ENCODE measurements at places on chromosomes 5 and 9. TPM values are rescaled to one million over a fixed set of nuclear protein-coding genes. Genes with fewer than 3 reads are reported as not detected.

DNA sequence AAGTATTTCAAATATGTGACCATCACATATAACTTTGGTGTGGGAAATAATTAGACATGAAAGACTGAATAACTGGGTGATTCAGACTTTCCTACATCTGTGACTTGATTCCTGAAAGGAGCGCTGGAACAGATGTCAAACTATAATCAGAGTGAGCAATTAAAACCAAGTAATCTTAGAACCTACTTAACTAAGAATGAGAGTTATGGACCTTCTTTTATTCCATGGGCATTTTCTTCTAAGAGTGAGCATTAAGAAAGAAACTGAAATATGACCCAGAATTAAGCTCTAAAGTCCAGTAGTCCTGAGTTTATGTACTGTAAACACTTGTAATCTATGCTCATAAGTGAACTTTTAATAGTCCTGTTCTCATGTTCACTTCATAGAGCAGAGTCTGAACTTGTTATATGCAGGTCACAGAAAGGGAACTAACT, 68.4 kb downstream of the PAM start:
- H3K36me3 ChIP-seq: no peaks in the 10 kb centered on the region
- peaks cover 22% of the 10 kb centered on the region for H3K4me1 ChIP-seq
- H3K27ac ChIP-seq: peak overlapping the region; percentile 60
- no peaks in the 10 kb centered on the region for H3K27me3 ChIP-seq
- DNase-seq: no peak

- no peak for DNase-seq
- H3K4me3 ChIP-seq: peak overlapping the region; percentile 87
- H3K27me3 ChIP-seq: no peaks in the 10 kb centered on the region
These were observed 1.3 kb downstream of the EDIL3 start for GRCh38 chr5:84383296-84383815.

GABRP gene
- total RNA-seq: not detected

NDUFS4 gene
- 208 TPM for total RNA-seq

GRCh38 chr5:179303451-179304200, 41.6 kb downstream of the ADAMTS2 start:
- no peaks in the 10 kb centered on the region for H3K27me3 ChIP-seq
- peaks cover 9% of the 10 kb centered on the region for H3K4me1 ChIP-seq
- no peak for DNase-seq

- H3K4me3 ChIP-seq: no peak overlapping the region
- peak overlapping the region; percentile 78 for H3K27ac ChIP-seq
- no peaks in the 10 kb centered on the region for H3K27me3 ChIP-seq
- DNase-seq: no peak
These were observed 407.0 kb downstream of the ENC1 start for GRCh38 chr5:74233571-74233970.

DNA sequence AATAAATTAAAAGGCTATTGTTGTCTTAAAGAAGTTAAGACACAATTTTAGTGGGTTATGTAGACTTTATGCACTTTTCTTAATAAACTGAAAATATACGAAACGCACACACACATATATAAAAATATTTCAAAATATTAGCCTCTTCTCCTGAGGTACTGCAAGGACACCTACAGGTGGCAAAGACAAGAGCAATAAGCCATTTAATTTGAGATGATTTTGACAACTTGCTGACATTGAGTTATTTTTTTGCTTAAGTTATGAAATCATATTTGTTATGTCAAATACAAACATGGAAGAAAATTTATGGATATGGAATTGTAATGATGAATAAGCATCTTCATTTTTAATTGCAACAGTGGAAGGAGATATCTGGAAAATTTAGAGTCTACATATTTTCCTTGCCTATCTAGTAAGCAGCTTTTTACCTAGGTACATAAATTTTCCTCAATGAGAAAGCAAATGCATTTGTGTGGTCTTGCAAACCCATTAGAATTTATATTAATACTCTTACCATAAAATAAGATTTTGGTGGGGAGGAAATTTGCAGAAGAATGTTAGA, 301.6 kb downstream of the ISL1 start:
- no peaks in the 10 kb centered on the region for H3K36me3 ChIP-seq
- no peak overlapping the region for H3K27ac ChIP-seq
- H3K27me3 ChIP-seq: no peaks in the 10 kb centered on the region
- H3K4me3 ChIP-seq: no peak overlapping the region

GRCh38 chr9:83526901-83527300, 11.3 kb downstream of the FRMD3 start:
- no peaks in the 10 kb centered on the region for H3K27me3 ChIP-seq
- no peak overlapping the region for H3K27ac ChIP-seq

LCNL1 gene
- total RNA-seq: not detected

PCDHAC1 gene
- not detected for total RNA-seq

DNA sequence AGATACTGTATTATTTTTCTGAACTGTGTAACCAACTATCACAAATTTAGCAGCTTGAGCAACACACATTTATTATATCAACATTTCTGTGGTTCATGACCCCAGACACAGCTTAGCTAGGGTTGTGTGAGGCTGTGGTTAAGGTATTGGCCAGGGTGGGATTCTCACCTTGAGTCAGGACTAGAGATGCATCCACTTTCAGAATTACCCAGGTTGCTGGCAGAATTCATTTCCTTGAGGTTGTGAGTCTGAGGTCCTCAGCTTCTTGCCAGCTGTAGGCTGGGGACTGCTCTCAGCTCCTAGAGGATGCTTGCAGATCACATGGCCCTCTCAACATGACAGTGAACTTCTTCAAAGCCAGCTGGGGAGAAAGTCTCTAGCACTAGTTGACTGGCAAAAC, 122.5 kb upstream of the RASGRF2 start:
- no peaks in the 10 kb centered on the region for H3K27me3 ChIP-seq
- no peak for DNase-seq
- H3K4me3 ChIP-seq: no peak overlapping the region
- no peaks in the 10 kb centered on the region for H3K36me3 ChIP-seq

GRCh38 chr5:101084353-101084752, 181.3 kb upstream of the ST8SIA4 start:
- no peaks in the 10 kb centered on the region for H3K27me3 ChIP-seq
- H3K4me1 ChIP-seq: no peaks in the 10 kb centered on the region
- no peak for DNase-seq
- H3K4me3 ChIP-seq: no peak overlapping the region

OTULIN gene
- 47.0 TPM for total RNA-seq

SPINK7 gene
- total RNA-seq: not detected

- no peaks in the 10 kb centered on the region for H3K36me3 ChIP-seq
- no peak for DNase-seq
- no peak overlapping the region for H3K4me3 ChIP-seq
- H3K4me1 ChIP-seq: no peaks in the 10 kb centered on the region
- H3K27ac ChIP-seq: no peak overlapping the region
These were observed 1.0 kb upstream of the NME5 start for GRCh38 chr5:138140268-138140667.

- H3K4me1 ChIP-seq: no peaks in the 10 kb centered on the region
- no peaks in the 10 kb centered on the region for H3K27me3 ChIP-seq
- no peaks in the 10 kb centered on the region for H3K36me3 ChIP-seq
- no peak overlapping the region for H3K27ac ChIP-seq
- H3K4me3 ChIP-seq: no peak overlapping the region
These were observed 159.4 kb downstream of the SIL1 start for GRCh38 chr5:139038613-139039305.

PLAC8L1 gene
- not detected for total RNA-seq

PAEP gene
- not detected for total RNA-seq

GRCh38 chr9:131126059-131126426, 657 bp downstream of the NUP214 start:
- peak overlapping the region; percentile 67 for H3K4me3 ChIP-seq
- peak overlapping the region; percentile 43 for H3K27ac ChIP-seq
- no peaks in the 10 kb centered on the region for H3K27me3 ChIP-seq
- H3K4me1 ChIP-seq: peaks cover 10% of the 10 kb centered on the region
- DNase-seq: no peak
- peaks cover 44% of the 10 kb centered on the region for H3K36me3 ChIP-seq

MTMR12 gene
- total RNA-seq: 5.4 TPM

GRCh38 chr9:131279196-131279862, 3.0 kb upstream of the FAM78A start:
- H3K27ac ChIP-seq: no peak overlapping the region
- peaks cover 60% of the 10 kb centered on the region for H3K27me3 ChIP-seq
- no peaks in the 10 kb centered on the region for H3K36me3 ChIP-seq
- peaks cover 11% of the 10 kb centered on the region for H3K4me1 ChIP-seq
- DNase-seq: no peak

PLAA gene
- 22.7 TPM for total RNA-seq

- no peak for DNase-seq
- peaks cover 21% of the 10 kb centered on the region for H3K27me3 ChIP-seq
- H3K4me3 ChIP-seq: no peak overlapping the region
- H3K4me1 ChIP-seq: no peaks in the 10 kb centered on the region
- no peak overlapping the region for H3K27ac ChIP-seq
These were observed 29.4 kb downstream of the SLC6A3 start for GRCh38 chr5:1415626-1416360.

GRCh38 chr5:81755320-81755719, 4.4 kb upstream of the SSBP2 start:
- H3K27me3 ChIP-seq: 0 out of 2 replicates have a peak, but pooled peaks cover 4% of the 10 kb centered on the region
- H3K4me1 ChIP-seq: peaks cover 27% of the 10 kb centered on the region
- peak; percentile 66 for DNase-seq
- H3K27ac ChIP-seq: peak overlapping the region; percentile 55
- no peaks in the 10 kb centered on the region for H3K36me3 ChIP-seq

- no peaks in the 10 kb centered on the region for H3K36me3 ChIP-seq
- no peaks in the 10 kb centered on the region for H3K27me3 ChIP-seq
- no peak overlapping the region for H3K4me3 ChIP-seq
- no peak for DNase-seq
These were observed 281.5 kb upstream of the SLC24A2 start for GRCh38 chr9:20070336-20070735.

DNA sequence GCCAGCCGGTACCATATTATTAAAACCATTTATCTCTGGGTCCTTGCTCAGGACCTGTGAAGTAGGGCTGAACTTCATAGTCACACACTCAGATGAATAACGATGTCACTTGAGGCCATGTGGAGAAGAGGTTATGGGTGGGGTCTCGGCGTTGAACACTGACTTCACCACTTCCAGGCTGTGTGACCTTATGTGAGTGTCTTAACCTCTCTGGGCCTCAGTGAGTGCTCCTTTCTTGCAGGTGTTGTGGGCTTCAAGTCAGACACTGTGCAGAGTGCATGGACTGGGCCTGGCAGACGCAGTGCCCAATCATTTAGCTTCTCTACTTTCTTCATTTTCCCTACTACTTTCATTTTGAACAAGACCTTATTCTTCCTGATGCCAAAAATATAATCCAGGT, 278.8 kb downstream of the PBX3 start:
- no peak overlapping the region for H3K4me3 ChIP-seq
- no peaks in the 10 kb centered on the region for H3K27me3 ChIP-seq
- no peak for DNase-seq
- H3K4me1 ChIP-seq: no peaks in the 10 kb centered on the region

LAMC3 gene
- not detected for total RNA-seq

- no peak overlapping the region for H3K27ac ChIP-seq
- DNase-seq: no peak
- no peaks in the 10 kb centered on the region for H3K4me1 ChIP-seq
- H3K36me3 ChIP-seq: no peaks in the 10 kb centered on the region
- no peaks in the 10 kb centered on the region for H3K27me3 ChIP-seq
These were observed 401.4 kb upstream of the KLF4 start for GRCh38 chr9:107890921-107891465.

DNA sequence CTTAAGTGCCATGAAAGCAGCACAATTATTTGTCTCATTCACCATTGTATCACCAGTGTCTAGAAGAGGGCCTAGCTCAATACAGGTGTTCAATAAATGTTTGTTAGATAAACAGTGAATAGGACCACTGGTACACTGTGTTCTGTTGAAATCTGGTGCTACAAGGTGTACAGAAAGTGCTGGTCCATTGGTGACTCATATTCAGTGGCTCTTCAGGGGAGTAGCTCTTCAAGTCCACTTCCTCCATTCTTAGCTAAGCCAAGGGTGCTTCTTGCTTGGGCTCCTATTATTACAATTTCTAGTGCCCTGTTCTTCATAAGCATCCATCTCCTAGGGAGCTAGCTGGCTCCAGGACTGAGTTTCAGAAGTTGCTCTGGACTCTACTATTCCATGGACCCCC, 6.4 kb upstream of the FCHO2 start:
- H3K27me3 ChIP-seq: no peaks in the 10 kb centered on the region
- peaks cover 10% of the 10 kb centered on the region for H3K4me1 ChIP-seq
- no peaks in the 10 kb centered on the region for H3K36me3 ChIP-seq
- H3K4me3 ChIP-seq: no peak overlapping the region
- H3K27ac ChIP-seq: no peak overlapping the region
- no peak for DNase-seq

DNA sequence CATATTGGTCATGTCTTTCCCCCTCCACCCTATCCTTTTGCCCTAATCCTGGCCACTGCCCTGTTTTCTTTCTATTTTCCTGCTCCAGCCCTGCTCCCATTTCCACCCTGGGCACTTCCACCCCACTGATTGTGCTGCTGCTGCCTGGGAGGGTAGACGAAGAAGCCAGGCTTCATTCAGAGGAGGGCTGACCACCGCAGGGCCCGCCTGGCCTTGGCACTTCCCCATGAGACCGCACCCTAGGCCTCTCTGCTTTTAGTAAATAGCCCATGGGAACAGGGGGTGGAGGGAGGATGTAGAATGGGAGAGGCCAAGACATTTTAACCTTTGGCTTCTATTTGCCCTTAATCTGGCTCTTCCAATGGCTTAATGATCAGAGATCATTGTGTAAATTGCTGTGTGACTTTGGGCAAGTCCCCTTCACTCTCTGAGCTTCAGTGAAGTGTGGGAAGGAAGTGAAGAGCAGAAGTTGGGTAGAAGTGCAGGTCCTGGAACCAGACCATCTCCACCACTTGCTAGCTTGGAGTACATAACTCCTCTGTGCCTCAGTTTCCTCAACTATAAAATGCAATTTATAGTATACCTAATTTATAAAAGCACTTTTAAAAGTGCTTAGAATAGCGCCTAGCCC, 13.6 kb upstream of the GPX3 start:
- no peak overlapping the region for H3K4me3 ChIP-seq
- no peak overlapping the region for H3K27ac ChIP-seq
- H3K4me1 ChIP-seq: no peaks in the 10 kb centered on the region
- DNase-seq: no peak

DNA sequence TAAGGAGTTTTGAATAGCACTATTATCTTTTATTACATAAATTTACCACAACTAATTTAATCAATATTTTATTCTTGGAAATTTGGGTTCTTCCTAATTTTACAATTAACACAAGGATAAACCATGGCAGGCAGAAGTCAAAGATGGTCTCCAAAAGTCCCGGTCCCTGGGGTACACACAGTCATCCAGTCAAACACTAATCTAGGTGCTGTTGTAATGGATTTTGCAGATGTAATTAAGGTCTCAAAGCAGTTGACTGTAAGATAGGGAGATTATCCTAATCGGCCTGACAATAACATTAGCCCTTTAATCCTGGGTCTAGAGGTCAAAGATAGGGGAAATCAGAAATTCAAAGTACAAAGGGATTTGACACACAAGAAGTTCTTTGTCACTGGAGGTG, 57.5 kb upstream of the HTR1A start:
- no peaks in the 10 kb centered on the region for H3K4me1 ChIP-seq
- H3K36me3 ChIP-seq: no peaks in the 10 kb centered on the region
- H3K27ac ChIP-seq: no peak overlapping the region
- no peaks in the 10 kb centered on the region for H3K27me3 ChIP-seq
- H3K4me3 ChIP-seq: no peak overlapping the region
- DNase-seq: no peak

CCDC192 gene
- total RNA-seq: not detected

EXOSC3 gene
- 34.9 TPM for total RNA-seq

MAPK9 gene
- total RNA-seq: 82.1 TPM
